ENCODE measurements at places on chromosomes 1 and 21.

- peak; percentile 95 for DNase-seq
Measured at GRCh38 chr1:184892116-184892515, 82.2 kb downstream of the NIBAN1 start.

DNA sequence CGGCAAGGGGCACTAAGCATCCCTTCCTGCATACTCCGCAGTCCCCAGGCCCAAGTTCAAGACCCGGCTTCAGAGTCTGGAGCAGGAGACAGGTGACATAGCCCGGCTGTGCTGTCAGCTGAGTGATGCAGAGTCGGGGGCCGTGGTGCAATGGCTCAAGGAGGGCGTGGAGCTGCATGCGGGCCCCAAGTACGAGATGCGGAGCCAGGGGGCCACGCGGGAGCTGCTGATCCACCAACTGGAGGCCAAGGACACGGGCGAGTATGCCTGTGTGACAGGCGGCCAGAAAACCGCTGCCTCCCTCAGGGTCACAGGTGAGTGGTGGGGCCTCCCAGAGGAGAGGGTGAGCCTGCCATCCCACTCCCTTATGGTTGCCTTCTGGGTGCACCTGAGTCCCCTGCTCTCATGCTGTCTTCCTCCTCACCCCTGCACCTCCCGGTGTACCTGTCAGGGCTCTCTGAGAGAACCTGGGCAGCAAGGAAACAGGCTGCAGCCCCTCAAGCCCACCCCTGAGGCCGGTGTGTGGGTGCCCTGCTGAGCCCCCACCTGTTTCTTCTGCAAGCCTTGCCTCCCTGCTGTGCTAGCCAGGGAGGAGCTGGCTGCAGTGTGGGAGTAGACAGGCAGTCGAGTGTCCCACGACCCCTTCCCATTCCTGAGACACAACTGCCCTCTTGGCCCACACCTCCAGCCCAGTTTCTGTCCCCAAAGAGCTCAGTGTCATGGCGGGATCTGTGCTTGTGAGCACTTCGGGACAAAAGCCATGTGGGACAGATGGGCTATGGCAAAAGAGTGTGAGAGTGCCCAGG, 99.2 kb downstream of the TRIM11 start:
- DNase-seq: no peak

- no peak for DNase-seq
Measured at GRCh38 chr1:39160703-39161102, 43.8 kb upstream of the MACF1 start.

GRCh38 chr1:58950897-58951296, 167.1 kb upstream of the JUN start:
- DNase-seq: no peak

GRCh38 chr1:196400478-196401451, 207.5 kb downstream of the KCNT2 start:
- DNase-seq: no peak

- DNase-seq: no peak
Measured at GRCh38 chr1:86114816-86115400, 41.7 kb downstream of the COL24A1 start.

GRCh38 chr1:45883658-45884057, 80.2 kb downstream of the MAST2 start:
- DNase-seq: no peak

- no peak for DNase-seq
Measured at GRCh38 chr1:227949954-227950734, 2.4 kb upstream of the WNT9A start.

DNA sequence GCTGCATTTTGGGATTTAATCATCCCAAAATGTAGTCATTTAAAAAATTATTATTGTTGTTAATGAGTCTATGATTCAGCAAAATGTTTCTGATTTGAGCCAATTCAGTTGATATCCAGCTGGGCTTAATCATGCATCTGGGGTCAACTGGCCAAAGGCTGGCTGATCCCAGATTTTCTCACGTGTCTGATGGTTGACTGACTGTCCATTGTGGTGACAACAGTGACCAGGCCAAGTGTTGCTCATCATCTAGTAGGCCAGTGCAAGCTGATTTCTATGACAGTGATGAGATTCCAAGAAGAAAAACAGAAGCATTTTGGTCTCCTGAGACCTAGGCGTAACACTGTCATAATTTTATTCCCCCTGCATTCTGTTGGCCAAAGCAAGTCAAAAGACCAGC, 80.1 kb upstream of the ZC3H11B start:
- DNase-seq: no peak

- DNase-seq: no peak
Measured at GRCh38 chr1:6421266-6421665, 1.5 kb upstream of the HES2 start.

DNA sequence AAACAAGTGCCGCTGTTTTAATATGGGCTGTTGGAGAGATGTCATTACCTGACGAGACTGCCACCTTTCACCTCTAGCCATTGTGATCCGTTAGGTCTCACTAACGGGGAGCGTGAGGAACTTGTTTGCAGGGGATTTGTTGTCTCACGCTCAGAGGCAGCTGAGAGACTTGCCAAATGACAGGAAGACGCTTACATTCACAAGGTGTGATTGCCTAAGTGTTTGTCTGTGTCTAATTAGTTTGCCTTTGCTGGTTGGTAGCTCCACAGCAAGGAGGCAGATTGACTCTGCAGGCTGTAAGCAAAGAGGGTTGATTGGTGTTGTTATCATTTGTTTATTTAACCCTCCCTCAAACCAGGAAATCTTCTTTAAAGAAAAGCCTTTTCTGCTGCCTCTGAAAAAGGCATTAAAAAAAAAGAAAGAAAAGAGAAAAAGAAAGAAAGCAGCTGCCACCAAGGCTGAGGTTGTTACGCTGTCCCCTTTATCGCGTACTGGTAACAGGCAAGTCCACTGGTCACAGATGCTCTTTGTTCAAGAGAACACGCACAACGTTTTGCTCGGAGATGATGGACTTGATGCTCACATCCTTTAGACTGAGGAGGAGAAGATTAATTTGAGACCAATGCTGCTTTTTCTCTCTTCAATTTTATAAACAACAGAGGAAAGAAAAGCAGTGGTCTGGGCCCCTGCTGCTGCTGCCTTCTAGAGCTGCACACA, 203.9 kb downstream of the ZNF326 start:
- no peak for DNase-seq

DNA sequence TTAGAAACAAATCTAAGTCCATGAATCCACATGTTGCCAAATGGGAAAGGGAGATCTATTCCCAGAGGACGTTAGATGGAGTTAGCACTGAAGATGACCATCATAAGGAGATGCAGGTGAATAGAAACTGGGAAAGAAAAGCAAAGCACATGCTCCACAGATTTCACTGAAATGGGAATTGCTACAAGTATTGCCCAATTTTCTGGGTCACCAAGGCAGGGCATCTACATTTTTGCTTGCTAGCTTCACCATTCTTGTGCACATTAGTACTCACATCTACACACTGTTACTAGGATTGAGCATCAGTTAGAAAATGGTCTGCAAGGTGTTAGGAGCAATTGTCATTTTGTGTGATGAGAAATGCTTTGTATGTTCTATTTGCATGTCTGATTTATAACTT, 99.1 kb downstream of the JAK1 start:
- DNase-seq: no peak
